ENCODE measurements at places on chromosomes 6 and 20.

- DNase-seq: no peak
Observed at GRCh38 chr6:3383525-3383924, 73.3 kb downstream of the SLC22A23 start.

GRCh38 chr6:106308985-106309384 lies 16.6 kb downstream of the ATG5 start:
- no peak for DNase-seq

GRCh38 chr6:107323133-107323785 lies 136.1 kb downstream of the PDSS2 start:
- DNase-seq: no peak

- no peak for DNase-seq
Observed at GRCh38 chr6:98653179-98653578, 181.2 kb upstream of the POU3F2 start.

DNA sequence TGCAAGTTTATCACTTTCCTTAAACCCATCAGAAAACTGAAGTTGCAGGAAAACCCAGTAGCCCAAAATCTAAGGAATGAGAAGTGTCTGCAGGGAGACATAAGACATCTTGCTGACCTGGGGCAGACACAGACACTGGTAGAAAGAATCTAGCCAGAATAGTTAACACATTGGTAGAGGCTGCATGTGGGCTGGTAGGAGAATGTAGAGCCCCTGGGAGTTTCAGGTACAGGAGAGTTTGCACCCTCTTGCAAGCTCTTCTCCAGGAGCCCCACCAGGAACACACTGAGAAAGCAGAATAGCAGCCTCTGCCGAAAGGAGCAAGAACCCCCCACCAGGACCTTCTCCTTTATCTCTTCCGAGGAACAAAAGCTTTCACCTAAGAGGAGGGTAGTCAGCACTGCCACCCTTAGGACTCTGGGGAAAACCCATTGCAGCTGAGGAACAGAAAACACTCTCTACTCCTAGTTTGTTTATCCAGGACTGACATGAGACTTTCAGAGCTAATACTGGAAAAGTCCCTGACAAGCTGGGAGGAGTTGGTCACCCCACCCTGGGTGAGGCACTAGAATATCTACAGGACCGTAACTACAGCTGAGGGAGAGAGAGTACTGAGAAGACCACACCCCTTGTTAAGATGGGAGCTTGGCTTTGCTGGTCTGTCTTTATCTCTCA lies 10.5 kb upstream of the OGFRL1 start:
- DNase-seq: no peak

DNA sequence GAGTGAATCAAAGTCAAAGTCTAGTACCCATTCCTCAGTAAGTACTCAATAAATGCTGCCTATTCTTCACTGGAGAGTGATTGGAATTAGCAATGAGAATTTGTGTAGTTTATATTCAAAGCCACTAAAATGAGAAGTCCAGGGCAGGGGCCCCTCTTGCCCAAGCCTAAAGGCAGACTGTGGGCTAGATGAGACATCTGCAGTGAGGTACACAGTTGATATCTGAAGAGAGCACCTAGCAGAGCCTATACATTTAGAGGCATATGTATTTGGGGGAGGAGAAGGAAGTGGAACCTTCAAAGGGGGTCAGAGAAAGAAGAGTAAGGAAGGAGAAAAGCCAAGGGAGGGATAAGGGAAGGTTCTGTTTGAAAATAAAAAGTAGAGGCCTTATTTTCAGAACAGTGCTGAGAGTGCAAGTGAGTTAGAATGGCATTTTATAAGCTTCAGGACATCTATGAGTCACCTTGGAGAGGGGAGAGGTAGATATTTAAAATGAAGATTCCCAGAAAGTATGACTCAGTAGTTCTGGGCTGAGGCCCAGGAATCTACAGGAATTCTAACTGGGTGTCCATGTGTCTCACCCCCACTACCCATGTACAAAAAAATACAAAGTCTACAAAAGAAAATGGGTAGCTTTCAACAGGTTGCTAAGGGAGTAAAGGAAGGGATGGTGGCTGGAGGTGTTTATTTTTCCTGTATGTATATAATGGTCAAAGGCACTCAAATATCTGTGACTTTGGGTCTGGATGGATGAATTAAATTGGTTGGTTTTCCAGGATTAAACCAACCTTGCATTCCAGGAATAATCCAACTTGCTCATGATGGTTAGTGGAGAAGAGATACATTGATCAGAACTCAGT lies 135.1 kb downstream of the ZFP64 start:
- no peak for DNase-seq

DNA sequence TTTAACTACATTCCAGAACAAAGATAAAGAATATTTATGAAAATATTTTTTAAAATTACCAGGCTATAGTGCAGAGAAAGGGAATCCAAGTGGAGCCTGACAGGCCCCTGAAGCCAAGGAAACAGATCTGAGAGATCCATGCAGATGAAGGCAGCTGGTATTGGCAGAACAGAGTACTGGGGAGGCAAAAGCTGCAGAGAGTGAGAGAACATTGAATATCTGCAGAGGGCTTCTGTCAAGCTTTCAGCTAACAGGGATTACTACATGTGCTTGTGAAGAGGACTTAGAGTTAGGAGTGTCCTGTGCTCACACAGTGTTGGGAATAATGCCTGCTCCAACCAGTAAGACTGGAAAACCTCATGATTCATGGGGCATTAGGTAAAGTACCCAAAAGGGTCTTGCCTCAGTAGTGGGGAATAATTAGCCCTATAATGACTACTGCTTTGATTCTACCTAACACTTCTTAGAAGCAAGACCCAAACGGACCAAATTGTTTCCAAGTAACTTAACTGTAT lies 657.2 kb downstream of the DHX35 start:
- DNase-seq: no peak

Data from activated naive CD4-positive, alpha-beta T cell treated with anti-CD3 and anti-CD28 coated beads, Interleukin-2, amount 50 U/mL, for 72 hours (primary cell).